ENCODE measurements at places on chromosomes 7 and 10. TPM values are rescaled to one million over a fixed set of nuclear protein-coding genes. Genes with fewer than 3 reads are reported as not detected.

- no peak for DNase-seq
- H3K27ac ChIP-seq = no peak overlapping the region
- peaks cover 40% of the 10 kb centered on the region for H3K27me3 ChIP-seq
- H3K4me3 ChIP-seq = no peak overlapping the region
These were observed 4.7 kb upstream of the AFAP1L2 start for GRCh38 chr10:114408968-114409444.

The SCART1 gene
- 1.1 TPM for total RNA-seq

GRCh38 chr7:70042533-70042932 lies 444.3 kb downstream of the AUTS2 start:
- no peak for DNase-seq
- no peaks in the 10 kb centered on the region for H3K27me3 ChIP-seq
- peaks cover 5% of the 10 kb centered on the region for H3K4me1 ChIP-seq

- no peaks in the 10 kb centered on the region for H3K36me3 ChIP-seq
- no peak for DNase-seq
- H3K4me1 ChIP-seq = no peaks in the 10 kb centered on the region
- no peaks in the 10 kb centered on the region for H3K27me3 ChIP-seq
- no peak overlapping the region for H3K4me3 ChIP-seq
- H3K27ac ChIP-seq = no peak overlapping the region
These were observed 21.8 kb downstream of the LRRC72 start for GRCh38 chr7:16548428-16548827.

The CCDC172 gene
- 3.0 TPM for total RNA-seq

The MXI1 gene
- total RNA-seq = 16.6 TPM

The ADCY1 gene
- 29.0 TPM for total RNA-seq

The MUC12 gene
- total RNA-seq = 6.5 TPM

The CDNF gene
- 1.4 TPM for total RNA-seq

DNA sequence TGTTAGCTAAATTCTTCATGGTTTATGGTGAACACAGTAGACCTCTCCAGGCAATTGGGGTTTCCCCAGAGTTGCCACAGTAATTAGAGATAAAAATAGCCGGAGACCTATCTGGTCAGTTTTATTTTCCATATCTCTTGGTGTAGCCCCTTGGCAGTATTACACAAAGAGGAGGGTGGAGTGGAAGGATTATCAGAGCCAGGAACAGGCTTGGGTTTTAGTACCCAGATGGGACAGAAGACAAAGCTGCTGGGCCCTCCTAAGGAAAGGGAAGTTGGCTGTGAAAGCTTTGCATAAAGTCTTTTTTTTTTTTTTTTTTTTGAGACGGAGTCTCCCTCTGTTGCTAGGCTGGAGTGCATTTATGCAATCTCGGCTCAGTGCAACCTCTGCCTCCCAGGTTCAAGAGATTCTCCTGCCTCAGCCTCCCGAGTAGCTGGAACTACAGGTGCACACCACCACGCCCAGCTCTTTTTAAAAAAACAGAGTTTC lies 9.7 kb downstream of the ZSCAN21 start:
- no peaks in the 10 kb centered on the region for H3K4me1 ChIP-seq
- no peaks in the 10 kb centered on the region for H3K27me3 ChIP-seq
- H3K27ac ChIP-seq = no peak overlapping the region
- no peak for DNase-seq
- no peak overlapping the region for H3K4me3 ChIP-seq

The TMEM196 gene
- 0.42 TPM for total RNA-seq

GRCh38 chr7:147567043-147567442 lies 1023.5 kb upstream of the C7orf33 start:
- H3K27ac ChIP-seq = no peak overlapping the region
- no peak overlapping the region for H3K4me3 ChIP-seq
- peaks cover 3% of the 10 kb centered on the region for H3K36me3 ChIP-seq

DNA sequence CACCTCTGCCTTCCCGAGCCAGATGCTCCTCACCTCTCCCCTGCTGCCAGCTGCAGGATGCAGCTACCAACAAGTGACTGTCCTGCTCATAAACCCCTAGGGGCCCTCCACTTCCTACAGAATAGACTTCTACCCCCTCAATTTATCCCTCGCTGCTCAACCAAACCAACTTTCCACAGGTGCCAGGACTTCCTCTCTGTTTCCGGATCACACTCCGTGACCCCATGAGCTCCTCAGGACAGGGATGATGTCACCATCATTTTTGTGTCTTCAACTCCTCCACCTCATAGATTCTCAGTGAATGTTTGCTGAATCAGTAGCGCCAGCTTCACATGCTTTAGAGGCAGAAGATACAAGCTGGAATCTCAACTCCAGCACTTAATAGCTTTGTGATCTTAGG lies 25.8 kb upstream of the ADRB1 start:
- no peak overlapping the region for H3K27ac ChIP-seq
- no peak for DNase-seq
- H3K27me3 ChIP-seq = no peaks in the 10 kb centered on the region
- no peak overlapping the region for H3K4me3 ChIP-seq

DNA sequence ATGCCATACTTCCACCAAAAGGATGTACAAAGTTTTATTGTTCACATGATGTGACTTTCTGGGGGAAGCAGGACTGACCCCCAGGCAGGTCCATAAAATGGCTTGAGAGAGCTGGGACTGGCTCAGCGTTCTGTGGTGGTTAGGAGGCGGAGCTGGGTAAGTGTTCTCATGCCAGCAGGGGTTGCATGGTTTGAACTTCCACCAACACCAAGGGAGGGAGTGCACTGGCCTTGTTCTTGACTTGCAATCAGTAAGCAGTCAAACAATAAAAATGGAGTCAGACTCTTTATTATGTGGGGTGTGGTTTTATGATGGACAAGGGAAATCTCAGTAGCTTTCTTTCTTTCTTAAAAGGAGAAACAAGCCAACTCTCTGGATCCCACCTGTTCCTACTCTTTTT lies 95.4 kb upstream of the PRR15 start:
- no peaks in the 10 kb centered on the region for H3K27me3 ChIP-seq
- H3K27ac ChIP-seq = no peak overlapping the region
- no peaks in the 10 kb centered on the region for H3K36me3 ChIP-seq
- H3K4me1 ChIP-seq = 0 out of 2 replicates have a peak, but pooled peaks cover 3% of the 10 kb centered on the region

GRCh38 chr7:2805213-2805944 lies 38.7 kb downstream of the GNA12 start:
- H3K4me3 ChIP-seq = no peak overlapping the region
- DNase-seq = no peak

The EPC1 gene
- 22.2 TPM for total RNA-seq

DNA sequence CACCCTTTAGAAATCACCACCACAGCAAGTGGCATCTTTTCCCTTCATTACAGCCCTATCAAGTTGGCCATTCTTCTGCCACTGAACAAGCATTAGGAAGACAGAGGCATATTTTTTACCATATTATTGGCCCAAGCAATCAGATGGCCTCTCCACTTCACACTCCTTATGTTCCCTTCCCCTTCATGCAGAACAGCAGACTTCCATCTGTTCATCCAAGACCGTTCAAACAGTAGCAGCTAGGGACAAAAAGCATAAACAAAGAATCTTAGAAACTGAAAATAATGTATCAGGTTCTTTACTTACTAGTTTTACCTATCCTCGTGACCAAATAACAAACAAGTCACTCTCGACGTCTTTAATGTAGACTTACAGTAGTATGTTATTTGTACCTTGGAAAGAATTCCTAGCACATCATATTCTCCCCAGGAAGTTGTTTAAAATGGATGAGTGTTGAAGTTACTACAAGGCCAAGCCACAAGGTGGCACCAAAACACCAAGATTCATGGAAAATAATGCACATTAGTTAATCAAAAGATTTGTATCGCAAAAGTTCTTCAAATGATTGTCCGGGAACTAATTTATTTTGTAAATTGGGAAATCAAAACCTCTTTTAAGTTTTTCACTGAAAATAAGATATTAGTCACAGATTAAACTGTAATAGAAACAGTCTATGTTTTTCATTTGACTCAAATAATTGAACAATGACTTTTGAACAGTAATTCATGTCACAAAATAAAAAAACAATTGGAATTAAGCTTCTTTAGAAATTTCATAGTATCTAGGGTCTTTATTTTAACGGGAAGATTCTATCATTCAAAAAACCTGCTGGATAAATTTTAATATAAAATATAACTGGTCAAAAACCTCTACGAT lies 112.1 kb downstream of the VPS41 start:
- H3K27me3 ChIP-seq = no peaks in the 10 kb centered on the region
- peak overlapping the region; percentile 4 for H3K27ac ChIP-seq
- peak; percentile 45 for DNase-seq
- H3K4me1 ChIP-seq = peaks cover 37% of the 10 kb centered on the region
- H3K36me3 ChIP-seq = peaks cover 2% of the 10 kb centered on the region

DNA sequence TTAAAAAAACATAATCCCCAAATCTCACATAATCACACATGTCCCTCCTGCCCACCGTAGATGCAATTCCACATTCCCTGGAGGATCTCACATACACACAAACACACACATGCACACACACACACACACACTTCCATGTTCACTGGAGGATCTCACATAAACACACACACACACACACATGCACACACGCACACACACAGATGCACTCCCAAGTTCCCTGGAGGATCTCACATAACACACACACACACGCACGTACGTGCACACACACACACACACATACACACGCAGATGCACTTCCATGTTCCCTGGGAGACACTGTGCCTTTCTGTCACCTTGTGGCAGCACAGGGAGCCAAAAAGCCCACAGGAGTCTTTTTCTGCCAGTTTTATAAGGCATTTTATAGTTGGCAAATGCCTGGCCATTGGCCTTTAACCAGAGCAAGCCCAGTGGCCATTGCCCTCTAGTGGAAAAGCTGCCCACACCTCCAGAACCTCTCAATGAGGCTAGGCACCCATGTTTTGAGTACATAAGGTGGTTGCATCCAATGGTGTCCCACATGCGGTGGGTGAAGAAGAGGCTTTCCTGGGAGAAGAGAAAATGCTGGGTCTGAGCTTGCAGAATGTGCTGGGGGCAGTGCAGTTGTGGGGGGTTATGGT lies 115.4 kb upstream of the ACBD5 start:
- peaks cover 10% of the 10 kb centered on the region for H3K4me1 ChIP-seq
- no peaks in the 10 kb centered on the region for H3K27me3 ChIP-seq
- H3K4me3 ChIP-seq = no peak overlapping the region
- no peaks in the 10 kb centered on the region for H3K36me3 ChIP-seq

The ZCWPW1 gene
- 1.5 TPM for total RNA-seq

- H3K4me3 ChIP-seq = no peak overlapping the region
- no peak overlapping the region for H3K27ac ChIP-seq
- no peak for DNase-seq
- H3K36me3 ChIP-seq = no peaks in the 10 kb centered on the region
These were observed 5.0 kb downstream of the NAPEPLD start for GRCh38 chr7:103143868-103144267.

DNA sequence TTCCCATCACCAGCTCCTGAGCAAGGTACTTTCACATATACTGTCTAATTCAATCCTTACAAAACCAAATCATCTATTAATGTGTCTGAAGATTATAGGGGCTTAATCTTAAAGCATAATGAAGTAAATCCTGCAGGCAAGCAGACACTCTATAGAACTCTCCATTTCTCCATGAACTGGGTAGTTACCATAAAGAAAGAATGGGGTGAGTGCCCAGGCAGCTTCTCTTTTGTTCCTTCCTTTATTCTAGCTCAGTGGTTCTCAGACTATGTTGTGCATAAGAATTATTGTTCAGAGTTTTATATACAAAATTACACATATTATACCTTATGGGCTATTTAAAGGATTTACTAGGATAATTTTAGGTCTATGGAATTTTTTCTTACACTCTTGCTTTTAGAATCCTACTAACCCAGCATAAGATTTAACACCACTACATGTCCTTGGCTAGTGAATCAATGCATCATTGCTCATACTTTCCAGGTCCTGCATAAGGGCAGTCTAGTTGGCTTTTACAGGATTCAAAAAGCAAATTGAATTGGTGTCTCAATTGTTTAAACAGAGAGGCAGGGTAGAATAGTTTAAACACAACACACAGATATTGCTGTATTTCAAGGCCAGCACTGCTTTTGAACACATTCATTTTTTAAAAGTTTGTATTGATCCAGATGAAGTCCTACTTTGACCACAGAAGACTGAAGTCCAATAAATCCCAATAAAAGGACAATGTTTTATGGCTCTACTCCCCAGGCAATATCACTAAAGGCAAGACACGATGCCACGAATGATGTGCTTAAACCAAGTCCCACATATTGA lies 12.9 kb downstream of the SGCE start:
- no peaks in the 10 kb centered on the region for H3K27me3 ChIP-seq
- H3K4me1 ChIP-seq = peaks cover 56% of the 10 kb centered on the region
- DNase-seq = no peak
- H3K4me3 ChIP-seq = no peak overlapping the region

DNA sequence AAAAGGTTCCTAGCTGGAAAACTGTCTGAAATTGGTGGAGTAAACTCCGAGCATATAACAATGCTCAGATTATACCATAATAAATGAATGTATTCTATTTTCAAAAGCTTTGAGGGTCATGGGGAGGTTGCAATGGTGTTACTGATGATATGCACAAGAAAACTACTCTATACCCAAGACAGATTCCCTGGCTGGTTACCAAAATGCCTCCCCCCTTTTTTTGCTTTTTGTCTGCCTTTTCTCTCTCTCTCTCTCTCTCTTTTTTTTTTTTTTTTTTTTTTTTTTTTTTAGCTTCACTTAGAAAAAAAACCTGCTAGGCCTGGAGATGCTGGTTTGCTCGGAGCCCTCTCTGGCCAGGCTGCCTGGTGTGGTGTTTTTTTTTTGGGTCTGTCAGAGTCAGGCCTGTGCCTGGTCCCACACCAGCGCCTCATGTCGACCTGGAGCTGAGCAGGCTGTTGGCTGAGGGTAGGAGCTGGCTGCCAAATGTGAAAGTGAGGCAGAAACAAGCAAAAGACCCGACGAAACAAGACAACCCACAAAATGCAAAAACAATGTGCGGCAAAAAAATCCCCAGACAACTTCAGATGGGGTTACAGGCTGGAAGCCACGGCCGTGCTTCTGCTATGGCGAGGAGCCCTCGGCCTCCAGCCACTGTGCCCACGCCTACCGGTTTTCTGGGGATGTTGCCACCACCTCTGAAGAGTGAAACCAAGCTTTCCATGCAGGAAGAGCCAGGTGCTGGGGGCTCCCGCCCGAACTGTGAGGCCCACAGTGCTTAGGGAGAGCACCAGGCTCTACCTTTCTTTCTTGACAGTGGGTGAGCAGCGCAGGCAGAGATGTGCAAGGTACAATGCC lies 59.9 kb upstream of the EFCAB10 start:
- no peak for DNase-seq
- peaks cover 32% of the 10 kb centered on the region for H3K36me3 ChIP-seq
- H3K27ac ChIP-seq = peak overlapping the region; percentile 100

The UNCX gene
- not detected for total RNA-seq

- DNase-seq = no peak
- H3K27ac ChIP-seq = peak overlapping the region; percentile 69
- peaks cover 16% of the 10 kb centered on the region for H3K36me3 ChIP-seq
- H3K27me3 ChIP-seq = peaks cover 8% of the 10 kb centered on the region
- peaks cover 79% of the 10 kb centered on the region for H3K4me1 ChIP-seq
These were observed 16.3 kb upstream of the CRYGN start for GRCh38 chr7:151456276-151456675.

The DNTT gene
- not detected for total RNA-seq

The RAMP3 gene
- 0.85 TPM for total RNA-seq

- H3K4me1 ChIP-seq = peaks cover 15% of the 10 kb centered on the region
- H3K36me3 ChIP-seq = no peaks in the 10 kb centered on the region
- H3K27ac ChIP-seq = no peak overlapping the region
- peaks cover under 1% of the 10 kb centered on the region for H3K27me3 ChIP-seq
- H3K4me3 ChIP-seq = no peak overlapping the region
These were observed 458.4 kb downstream of the XPNPEP1 start for GRCh38 chr10:109464949-109465348.

- H3K27me3 ChIP-seq = no peaks in the 10 kb centered on the region
- H3K4me3 ChIP-seq = no peak overlapping the region
- no peaks in the 10 kb centered on the region for H3K36me3 ChIP-seq
- no peak overlapping the region for H3K27ac ChIP-seq
- DNase-seq = no peak
These were observed 23.4 kb downstream of the MGAM2 start for GRCh38 chr7:142134909-142135308.

The COL28A1 gene
- total RNA-seq = 0.81 TPM

The TMEM236 gene
- 0.04 TPM for total RNA-seq

The CC2D2B gene
- total RNA-seq = 0.32 TPM

Measured in WTC11 (cell line).